ENCODE measurements at places on chromosomes 3 and 15. TPM values are rescaled to one million over a fixed set of nuclear protein-coding genes. Genes with fewer than 3 reads are reported as not detected.
A peak's percentile ranks its signal among the peaks of the same experiment; 100 is the strongest.

DNA sequence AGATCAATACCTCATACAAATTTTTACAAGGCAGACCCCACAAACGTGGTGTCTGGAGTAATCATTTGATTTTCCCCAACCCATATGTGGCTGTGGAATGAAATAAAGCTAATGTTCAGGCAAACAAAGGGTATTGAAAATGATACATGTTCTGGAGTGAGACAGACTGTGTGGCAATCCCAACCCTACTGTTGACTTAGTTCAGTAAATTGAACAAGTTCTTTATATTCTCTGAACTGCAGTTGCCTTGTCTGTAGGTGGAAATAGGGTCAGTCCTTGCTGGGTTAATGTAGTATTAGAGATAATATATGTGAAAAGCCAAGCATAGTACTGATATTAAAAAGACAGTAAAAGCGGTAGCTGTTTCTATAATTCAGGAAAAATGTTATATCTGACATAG, 69.0 kb downstream of the GRM7 start:
- DNase-seq = no peak

GRCh38 chr3:64267721-64268604, 42.7 kb upstream of the PRICKLE2 start:
- DNase-seq = peak; percentile 71

Gene ACP3
- 5.0 TPM for total RNA-seq

Gene GPR87
- total RNA-seq = 13.5 TPM

Gene PAQR5
- total RNA-seq = 6.5 TPM

- no peak for DNase-seq
Measured at GRCh38 chr15:89551550-89551949, 23.7 kb upstream of the TICRR start.

All from ureter (tissue), 1 donor.